ENCODE measurements at places on chromosomes 3 and 15. TPM values are rescaled to one million over a fixed set of nuclear protein-coding genes. Genes with fewer than 3 reads are reported as not detected.

TIMP4 gene
- polyA plus RNA-seq = 20.9 TPM

NPAP1 gene
- 0.80 TPM for polyA plus RNA-seq

BTLA gene
- polyA plus RNA-seq = 0.15 TPM

PTPRG gene
- 29.2 TPM for polyA plus RNA-seq

DPPA2 gene
- polyA plus RNA-seq = 0.23 TPM

ELP6 gene
- 61.1 TPM for polyA plus RNA-seq

RNF168 gene
- 13.2 TPM for polyA plus RNA-seq

B4GALT4 gene
- polyA plus RNA-seq = 20.3 TPM

SAMD7 gene
- 0.09 TPM for polyA plus RNA-seq

GNAT1 gene
- 0.29 TPM for polyA plus RNA-seq

STRA6 gene
- 14.8 TPM for polyA plus RNA-seq

GP9 gene
- polyA plus RNA-seq = 0.30 TPM

ZSCAN29 gene
- 25.2 TPM for polyA plus RNA-seq

EPHB1 gene
- 31.0 TPM for polyA plus RNA-seq

LIPH gene
- 0.15 TPM for polyA plus RNA-seq

Measured in spinal cord (tissue), 10 donors.